Activated CD8-positive, alpha-beta T cell treated with anti-CD3 and anti-CD28 coated beads, Interleukin-2, amount 10 ng/mL, durations not matched to agents 7 days and 5 days (primary cell): ENCODE measurements at places on chromosomes 1 and 21. TPM values are rescaled to one million over a fixed set of nuclear protein-coding genes. Genes with fewer than 3 reads are reported as not detected.

FMN2 gene
- not detected for total RNA-seq

IGFN1 gene
- not detected for total RNA-seq

PRDX6 gene
- 155 TPM for total RNA-seq

OPRD1 gene
- total RNA-seq: not detected

NPR1 gene
- not detected for total RNA-seq

ISG20L2 gene
- total RNA-seq: 56.3 TPM

VCAM1 gene
- 0.08 TPM for total RNA-seq

EPHB2 gene
- not detected for total RNA-seq

GJA8 gene
- total RNA-seq: not detected

CDC73 gene
- total RNA-seq: 51.8 TPM

SYNJ1 gene
- 21.8 TPM for total RNA-seq

UBQLN4 gene
- total RNA-seq: 32.8 TPM

TENT5C gene
- 20.7 TPM for total RNA-seq

CNR2 gene
- 3.7 TPM for total RNA-seq

CDCA8 gene
- 97.3 TPM for total RNA-seq

PARK7 gene
- total RNA-seq: 302 TPM

CELA2B gene
- not detected for total RNA-seq

PPCS gene
- 34.4 TPM for total RNA-seq

TLCD4 gene
- not detected for total RNA-seq

CNTN2 gene
- not detected for total RNA-seq

SPRR2G gene
- not detected for total RNA-seq

RHD gene
- total RNA-seq: 0.10 TPM

FBXO44 gene
- total RNA-seq: 39.7 TPM

SLC9C2 gene
- not detected for total RNA-seq

MSH4 gene
- total RNA-seq: 0.34 TPM

FLG2 gene
- not detected for total RNA-seq

UHMK1 gene
- 57.0 TPM for total RNA-seq

ZNF683 gene
- total RNA-seq: 24.0 TPM

AMPD1 gene
- total RNA-seq: not detected

SPRR5 gene
- total RNA-seq: not detected

RXFP4 gene
- not detected for total RNA-seq

E2F2 gene
- total RNA-seq: 80.3 TPM

MKNK1 gene
- total RNA-seq: 72.3 TPM

TDRKH gene
- 14.6 TPM for total RNA-seq

MAP3K7CL gene
- total RNA-seq: 3.4 TPM

CAMK1G gene
- not detected for total RNA-seq

CCDC18 gene
- total RNA-seq: 36.3 TPM

ADAMTS5 gene
- not detected for total RNA-seq

KRTAP10-6 gene
- total RNA-seq: not detected

TNFAIP8L2 gene
- total RNA-seq: 20.0 TPM

NGF gene
- total RNA-seq: not detected
